ENCODE measurements at places on chromosomes 12 and 14. TPM values are rescaled to one million over a fixed set of nuclear protein-coding genes. Genes with fewer than 3 reads are reported as not detected.

DNAH10 gene
- total RNA-seq: 0.25 TPM

NRDE2 gene
- 8.7 TPM for total RNA-seq

BLTP3B gene
- 11.8 TPM for total RNA-seq

BLOC1S1 gene
- 153 TPM for total RNA-seq

WDR89 gene
- 8.0 TPM for total RNA-seq

TAS2R42 gene
- not detected for total RNA-seq

TMEM179 gene
- 0.32 TPM for total RNA-seq

Measured in A549 treated with AZD2906 at 1 μM for 4 hours (cell line).